ENCODE measurements at places on chromosomes 2 and 18.

DNA sequence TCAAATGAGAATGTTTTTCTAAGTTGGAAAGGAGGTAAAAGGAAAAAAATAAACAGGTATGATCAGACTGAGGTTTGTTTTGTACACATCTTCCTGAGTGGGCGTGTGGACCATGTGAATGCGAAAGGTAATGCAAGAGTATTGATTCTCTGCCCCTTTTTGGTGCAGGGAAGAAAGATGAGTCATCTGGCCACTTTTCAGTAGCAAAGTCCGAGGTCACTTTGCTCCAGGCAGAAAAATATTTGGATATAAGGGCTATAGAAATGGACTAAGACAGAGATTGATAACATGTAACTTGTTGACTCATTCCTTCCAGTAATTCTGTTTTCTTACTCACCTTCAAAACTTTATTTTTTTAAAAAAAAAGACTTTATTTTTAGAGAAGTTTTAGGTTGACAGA, 130.5 kb downstream of the DSEL start:
- no peak for DNase-seq

DNA sequence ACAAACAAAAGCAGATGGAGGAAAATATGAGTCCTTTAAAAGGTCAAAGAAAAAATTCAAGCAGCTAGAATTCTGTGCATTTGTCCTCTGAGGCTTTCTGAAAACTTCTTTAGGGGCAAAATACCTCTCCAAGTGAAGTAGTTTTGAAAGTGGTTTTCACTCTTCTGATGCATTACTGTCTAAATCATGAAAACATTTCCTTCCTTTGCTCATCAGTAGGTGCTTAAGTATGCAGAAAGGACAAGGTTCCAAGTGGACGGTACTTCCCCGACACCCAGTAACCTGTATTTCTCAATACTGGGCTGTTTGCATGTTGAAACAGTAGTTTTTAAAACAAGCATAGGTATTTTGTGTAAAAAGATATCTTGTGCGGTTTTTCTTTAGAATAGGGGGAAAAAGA, 189.1 kb upstream of the ERBB4 start:
- no peak for DNase-seq

DNA sequence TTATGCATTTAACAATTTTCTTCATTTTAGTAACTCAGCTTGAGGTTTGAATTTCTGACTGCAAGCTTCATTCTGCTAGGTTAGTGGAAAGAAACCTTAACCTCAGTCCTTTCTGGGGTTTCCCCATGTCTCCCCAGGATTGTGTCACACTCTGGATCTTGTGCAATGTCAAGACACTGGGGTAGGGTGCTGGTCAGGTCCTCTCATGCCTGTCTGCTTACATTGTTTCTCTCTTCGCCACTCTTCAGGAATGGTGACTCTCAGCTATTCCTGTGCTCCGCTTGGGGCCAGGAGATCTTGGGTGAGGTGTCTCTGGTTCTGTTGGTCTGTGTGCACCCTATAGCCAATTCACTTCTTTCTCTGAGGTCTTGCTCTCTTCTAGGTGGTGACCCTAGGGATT, 23.9 kb downstream of the CTLA4 start:
- no peak for DNase-seq

DNA sequence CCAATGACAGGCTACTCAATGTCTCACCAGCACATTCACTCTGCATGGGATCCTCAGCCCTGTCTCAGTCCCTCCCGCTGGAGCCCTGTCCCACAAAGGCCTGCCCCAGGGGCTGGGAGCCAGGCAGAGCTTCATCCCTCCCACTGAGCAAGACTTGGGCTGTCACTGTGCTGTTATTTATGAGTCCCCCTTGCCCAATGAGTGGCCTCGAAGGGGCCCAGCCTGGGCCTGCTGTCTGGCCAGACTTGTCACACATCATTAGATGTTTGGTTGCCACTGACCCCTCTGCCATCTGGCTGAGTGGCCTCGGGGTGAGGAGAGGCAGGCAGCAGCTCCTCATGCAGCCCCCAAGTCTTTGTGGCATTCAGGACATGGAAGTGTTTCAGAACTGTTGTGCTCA, 330.6 kb upstream of the SKOR2 start:
- no peak for DNase-seq

DNA sequence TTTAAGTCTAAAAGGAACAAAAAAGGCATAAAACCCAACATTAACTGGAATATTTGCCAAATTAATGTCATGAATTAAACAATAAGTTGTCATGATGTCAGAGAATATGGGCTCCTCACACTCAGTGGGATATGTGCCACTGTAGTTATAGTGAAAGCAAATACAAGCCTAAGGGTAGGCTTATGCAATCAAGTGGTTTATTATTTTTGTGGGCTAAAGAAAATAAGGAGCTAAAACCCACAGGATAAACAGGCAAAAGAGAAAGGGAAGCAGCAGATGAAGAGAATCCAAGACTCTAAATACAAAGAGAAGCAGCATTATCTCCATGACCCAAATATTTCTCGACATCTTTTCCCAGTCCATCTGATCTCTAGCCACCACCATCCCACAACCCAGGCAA, 17.5 kb downstream of the YWHAQ start:
- DNase-seq = no peak

GRCh38 chr2:109226128-109226527, 97.1 kb downstream of the SH3RF3 start:
- DNase-seq = no peak

- DNase-seq = no peak
Measured at GRCh38 chr2:198657512-198658121, 800.1 kb downstream of the SATB2 start.

DNA sequence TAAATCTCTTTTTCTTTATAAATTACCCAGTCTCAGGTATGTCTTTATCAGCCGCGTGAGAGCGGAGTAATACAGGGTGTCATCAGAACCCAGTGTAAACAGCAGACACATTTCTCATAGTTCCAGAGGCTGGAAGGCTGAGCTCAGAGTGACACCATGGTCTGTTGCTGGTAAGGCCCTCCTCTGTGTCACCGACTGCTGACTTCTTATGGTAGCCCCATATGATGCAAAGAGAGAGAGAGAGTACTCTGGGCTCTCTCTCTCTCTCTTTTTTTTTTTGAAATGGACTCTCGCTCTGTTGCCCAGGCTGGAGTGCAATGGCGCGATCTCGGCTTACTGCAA, 60.0 kb downstream of the SNORC start:
- DNase-seq = no peak

DNA sequence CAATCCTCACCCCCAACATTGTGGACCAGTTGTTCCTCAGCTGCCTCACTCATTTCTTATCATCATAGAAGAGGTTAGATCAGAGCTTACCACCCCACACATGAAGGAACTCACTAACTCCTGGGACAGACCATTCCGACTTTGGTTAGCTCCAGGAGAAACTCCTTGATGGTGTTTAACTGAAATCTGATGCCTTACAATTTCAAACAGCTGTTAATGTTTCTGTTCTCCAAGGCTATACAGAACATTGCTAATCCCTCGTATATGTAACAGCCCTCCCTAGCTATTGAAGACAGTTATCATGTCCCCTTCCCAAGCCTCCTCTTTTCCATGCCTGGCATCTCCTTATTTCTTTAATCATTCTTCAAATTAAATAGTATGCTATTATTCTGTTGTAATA, 14.8 kb downstream of the ERBB4 start:
- no peak for DNase-seq

DNA sequence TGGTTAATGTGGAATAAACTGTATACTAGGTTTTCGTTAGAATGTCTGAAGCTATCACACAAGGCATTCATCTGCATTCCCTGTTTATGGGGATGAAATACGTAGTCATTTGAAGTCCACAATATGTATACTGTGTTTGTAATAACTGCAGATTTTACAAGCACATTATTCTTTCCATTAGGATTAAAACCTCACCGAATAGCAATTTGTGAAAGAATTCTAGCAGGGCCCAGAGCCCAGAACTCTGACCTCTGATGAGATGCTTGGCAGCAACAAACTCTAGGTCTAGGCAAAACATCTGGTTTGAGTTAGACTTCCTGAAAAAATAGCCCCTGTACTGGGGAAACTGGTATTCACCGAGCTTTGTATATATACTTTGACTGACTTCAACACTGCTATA, 158.2 kb downstream of the SRBD1 start:
- DNase-seq = no peak

- no peak for DNase-seq
Measured at GRCh38 chr2:182914852-182915251, 48.4 kb upstream of the FRZB start.

DNA sequence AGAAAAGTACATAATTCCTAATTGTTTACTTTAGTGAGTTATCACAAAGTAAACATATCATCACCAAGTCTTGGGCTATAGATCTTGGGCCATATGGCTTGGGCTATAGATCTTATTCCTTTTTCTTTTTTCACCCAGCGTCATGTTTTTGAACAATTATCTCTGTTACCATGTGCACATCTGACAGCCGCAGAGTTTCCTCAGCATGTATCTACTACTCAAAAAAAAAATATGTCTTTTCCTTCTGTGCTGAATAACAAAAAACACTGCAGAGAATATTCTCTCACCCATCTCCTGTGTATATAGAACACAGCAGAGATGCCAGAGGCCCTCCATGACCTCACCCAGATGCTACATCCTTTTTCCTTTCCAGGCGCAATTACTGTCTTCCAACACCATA, 76.2 kb upstream of the MYO3B start:
- DNase-seq = no peak

GRCh38 chr2:97759727-97760407, 46.5 kb downstream of the ZAP70 start:
- no peak for DNase-seq

DNA sequence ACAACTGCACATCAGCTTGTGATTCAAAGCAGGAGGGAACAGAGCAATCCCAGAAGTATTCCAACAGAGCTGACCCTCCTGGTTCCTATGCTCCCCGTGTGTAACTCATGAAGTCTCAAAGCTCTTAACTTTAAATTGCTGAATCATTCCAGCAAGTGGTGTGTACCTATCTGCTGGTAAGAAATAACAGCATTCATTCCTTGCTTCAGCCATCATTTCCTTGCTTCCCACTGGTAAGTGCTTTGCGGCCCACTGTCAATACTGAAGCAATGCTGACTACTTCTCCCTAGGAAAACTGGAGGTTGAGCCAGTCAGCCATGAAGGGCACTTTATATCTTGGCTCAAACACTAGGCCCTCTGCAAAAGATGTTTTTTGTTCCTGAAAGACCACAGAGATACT, 222.4 kb downstream of the EXOC6B start:
- no peak for DNase-seq

GRCh38 chr2:72889991-72890390, 2.8 kb downstream of the SPR start:
- no peak for DNase-seq

DNA sequence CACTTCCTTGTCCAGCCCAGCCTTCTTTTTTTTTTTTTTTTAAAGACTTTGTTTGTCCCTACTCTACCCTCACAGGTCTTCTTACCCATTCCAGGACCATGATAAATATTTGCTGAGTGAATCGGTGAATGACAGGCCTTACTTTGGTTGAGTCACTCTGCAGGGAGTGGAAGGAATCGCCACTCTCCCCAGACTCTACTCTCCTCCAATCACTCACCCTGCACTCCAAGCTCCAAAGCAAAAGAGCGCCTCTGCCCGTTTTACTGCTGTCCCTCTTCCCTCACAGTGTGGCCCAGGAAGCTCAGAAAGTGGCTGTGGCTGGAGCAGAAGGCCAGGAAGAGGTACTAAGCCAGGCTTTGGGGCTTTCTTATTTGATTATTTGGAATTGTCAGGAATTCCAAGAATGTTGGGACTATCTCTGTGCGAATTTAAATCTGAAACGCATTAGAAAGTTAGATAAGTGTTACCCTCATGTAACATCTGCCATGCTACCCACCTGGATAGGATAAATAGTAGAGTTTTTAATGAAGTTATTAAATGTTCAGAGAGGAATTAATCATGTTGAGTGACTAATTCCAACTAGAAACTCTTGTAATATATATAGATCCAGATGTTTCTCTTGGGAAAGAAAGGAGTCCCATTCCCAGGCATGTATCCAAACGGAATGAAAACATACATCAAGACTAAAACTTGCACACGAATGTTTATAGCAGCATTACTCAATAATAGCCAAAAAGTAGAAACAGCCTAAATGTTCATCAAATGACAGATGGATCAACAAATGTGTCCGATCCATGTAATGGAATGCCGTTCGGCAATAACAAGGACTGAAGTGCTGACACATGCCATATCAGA, 43.0 kb upstream of the CHMP1B start:
- no peak for DNase-seq

DNA sequence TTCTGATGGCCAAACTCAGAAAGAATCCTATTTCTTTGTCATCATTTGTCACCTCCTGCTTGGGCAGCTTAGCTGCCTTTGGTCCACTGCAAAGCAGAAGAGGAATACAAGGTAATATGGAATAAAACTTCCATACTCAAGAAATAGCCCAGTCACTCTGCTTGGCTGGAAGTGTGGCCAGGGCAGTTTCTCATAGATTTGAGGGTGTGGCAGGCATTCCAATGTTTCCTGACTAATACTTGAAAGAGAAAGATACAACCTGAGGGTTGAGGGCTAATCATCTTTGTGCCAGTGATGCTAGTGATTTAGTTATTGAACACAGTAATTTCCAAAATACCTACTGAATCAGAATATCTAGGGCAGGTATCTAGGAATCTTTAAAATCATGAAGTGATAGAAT, 83.1 kb downstream of the FAM161A start:
- DNase-seq = no peak

DNA sequence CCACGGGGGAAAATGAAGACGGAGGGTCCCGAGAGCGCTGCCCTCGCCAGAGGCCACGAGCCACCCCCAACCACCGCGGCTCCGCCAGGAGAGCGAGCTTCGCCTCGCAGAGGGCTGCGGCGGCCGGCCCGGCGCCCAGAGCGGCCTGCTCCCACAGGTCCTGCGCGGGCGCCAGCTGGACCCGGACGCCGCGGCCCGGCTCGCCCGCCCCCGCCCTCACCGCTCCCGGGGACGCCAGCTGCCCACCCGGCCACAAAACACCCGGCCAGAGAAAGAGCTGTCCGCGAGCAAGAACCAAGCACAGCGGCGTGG, 709 bp downstream of the PTPN2 start:
- DNase-seq = no peak

Data from T-helper 2 cell (primary cell).